HS-5 (cell line): ENCODE measurements at places on chromosomes 13 and 19.

DNA sequence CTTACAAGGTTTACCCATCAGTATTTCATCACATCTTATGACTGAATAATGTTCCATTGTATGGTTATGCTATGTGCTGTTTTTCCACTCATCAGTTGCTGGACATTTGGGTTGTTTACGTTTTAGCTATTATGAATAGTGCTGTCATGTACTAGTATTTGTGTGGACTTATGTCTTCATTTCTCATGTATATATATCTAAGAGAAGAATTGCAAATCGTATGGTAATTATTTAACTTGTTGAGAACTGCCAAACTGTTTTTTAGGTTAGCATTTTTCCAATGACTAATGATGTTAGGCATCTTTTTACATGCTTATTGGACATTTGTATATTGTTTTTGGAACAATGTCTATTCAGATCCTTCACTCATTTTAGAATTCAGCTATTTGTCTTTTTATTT lies 368.3 kb downstream of the LMO7 start:
- DNase-seq: no peak

GRCh38 chr13:66009241-66009640 lies 1220.9 kb downstream of the PCDH9 start:
- DNase-seq: no peak

GRCh38 chr13:113794086-113794485 lies 35.1 kb downstream of the TMEM255B start:
- DNase-seq: no peak

DNA sequence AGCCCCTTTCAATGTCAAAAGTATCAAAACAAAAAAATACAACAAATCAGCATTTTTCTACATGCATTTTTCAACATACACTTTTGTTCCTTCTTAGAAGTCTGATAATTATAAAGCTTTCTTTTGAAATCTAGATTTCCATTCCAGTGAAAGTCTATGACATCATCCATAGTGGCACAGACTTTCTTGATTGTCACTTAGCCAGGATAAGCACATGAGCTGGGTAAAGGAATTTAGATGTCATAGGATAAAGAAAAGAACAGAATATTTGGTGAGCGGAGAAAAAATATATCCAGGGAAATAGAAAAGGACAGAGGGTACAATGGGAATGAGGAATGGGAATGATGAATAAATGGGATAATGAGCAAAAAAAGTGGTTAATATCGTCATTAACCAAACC lies 15.1 kb upstream of the TRPC4 start:
- DNase-seq: no peak

- no peak for DNase-seq
These were observed 20.5 kb downstream of the VASP start for GRCh38 chr19:45527731-45528130.

DNA sequence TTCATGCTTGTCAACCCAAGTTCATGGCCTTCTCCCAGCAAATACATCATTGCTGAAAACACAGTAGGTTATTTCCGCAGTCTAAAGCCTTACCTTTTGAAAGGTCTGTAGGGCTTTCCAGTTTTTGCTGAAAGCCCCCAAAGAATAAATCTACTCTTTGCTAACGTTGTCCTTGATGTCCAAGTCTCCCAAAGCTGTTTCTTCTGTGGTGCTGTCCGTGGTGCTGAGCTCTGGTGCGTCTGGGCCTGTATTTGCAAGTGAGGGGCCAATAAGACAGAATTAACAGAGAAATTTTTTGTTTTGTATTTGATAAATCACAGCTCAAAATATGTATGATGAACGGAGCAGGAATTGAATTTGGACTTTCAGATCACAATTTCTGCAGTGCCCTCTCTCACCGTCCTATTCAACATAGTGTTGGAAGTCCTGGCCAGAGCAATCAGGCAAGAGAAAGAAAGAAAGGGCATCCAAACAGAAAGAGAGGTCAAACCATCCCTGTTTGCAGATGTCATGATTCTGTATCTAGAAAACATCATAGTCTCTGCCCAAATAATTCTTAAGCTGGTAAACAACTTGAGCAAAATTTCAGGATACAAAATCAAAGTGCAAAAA lies 9.8 kb upstream of the LGALS16 start:
- DNase-seq: no peak

- no peak for DNase-seq
These were observed 917 bp downstream of the FBXW9 start for GRCh38 chr19:12695514-12695913.

- peak; percentile 65 for DNase-seq
These were observed 34.2 kb downstream of the RXFP2 start for GRCh38 chr13:31773538-31773937.

GRCh38 chr13:38340624-38341023 lies 9.0 kb upstream of the UFM1 start:
- DNase-seq: no peak

DNA sequence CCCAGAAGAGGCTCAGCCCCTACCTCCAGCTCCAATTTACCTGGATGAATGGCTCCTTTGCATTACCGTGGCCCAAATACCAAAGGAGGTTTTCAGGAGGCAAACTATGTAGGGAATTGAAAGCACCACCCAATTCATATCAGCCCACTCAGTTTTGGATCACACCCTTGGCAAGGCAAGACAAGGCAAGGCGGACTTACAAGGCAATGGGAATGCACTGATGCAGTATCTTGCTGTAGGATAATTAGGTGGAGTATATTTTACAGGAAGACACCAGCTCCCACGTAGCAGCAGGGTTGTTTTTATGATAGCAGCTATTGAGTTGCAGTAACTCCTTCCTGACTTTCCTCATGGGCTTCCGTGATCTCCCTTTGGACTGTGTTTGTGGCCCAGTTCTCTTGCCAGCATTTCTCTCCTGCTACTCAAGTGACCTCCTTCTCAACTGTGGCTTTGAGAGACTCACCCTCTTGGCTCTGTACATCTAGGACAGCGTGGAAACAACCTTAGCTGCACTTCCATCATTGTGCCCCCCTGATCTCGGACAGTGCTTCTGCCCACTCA lies 935.9 kb downstream of the EFNB2 start:
- DNase-seq: no peak

DNA sequence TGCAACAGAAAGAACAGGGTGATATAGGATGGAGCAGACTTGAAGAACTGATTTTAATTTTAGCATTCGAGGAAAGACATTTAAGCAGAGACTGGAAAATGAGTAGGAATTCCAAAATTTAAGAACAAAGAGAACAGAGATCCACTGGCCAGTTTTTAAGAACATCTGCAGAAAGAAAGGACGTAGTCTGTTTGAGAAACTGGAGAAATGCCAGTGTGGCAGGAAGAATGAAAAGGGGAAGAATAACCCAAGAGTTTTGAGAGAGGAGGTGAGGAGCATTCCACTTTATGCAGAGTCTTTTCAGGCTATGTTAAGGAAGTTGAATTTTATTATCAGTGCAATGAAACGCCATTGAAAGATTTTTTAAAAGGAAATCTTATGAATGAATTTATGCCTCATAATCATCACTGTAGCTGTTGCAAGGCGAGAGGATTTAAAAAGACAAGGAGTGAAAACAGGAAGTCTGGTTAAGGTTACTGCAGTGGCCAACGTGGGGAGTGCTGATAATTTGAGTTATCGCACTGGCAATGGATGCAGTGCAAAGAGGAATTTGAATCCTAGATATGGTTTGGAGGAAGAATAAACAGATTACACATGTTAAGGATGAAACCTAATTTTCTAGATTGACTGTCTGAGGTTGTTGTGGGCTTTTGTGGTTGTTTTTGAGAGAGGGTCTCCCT lies 253.8 kb downstream of the DACH1 start:
- DNase-seq: no peak

- DNase-seq: no peak
These were observed 1519.0 kb upstream of the MIR17HG start for GRCh38 chr13:89828506-89828905.

DNA sequence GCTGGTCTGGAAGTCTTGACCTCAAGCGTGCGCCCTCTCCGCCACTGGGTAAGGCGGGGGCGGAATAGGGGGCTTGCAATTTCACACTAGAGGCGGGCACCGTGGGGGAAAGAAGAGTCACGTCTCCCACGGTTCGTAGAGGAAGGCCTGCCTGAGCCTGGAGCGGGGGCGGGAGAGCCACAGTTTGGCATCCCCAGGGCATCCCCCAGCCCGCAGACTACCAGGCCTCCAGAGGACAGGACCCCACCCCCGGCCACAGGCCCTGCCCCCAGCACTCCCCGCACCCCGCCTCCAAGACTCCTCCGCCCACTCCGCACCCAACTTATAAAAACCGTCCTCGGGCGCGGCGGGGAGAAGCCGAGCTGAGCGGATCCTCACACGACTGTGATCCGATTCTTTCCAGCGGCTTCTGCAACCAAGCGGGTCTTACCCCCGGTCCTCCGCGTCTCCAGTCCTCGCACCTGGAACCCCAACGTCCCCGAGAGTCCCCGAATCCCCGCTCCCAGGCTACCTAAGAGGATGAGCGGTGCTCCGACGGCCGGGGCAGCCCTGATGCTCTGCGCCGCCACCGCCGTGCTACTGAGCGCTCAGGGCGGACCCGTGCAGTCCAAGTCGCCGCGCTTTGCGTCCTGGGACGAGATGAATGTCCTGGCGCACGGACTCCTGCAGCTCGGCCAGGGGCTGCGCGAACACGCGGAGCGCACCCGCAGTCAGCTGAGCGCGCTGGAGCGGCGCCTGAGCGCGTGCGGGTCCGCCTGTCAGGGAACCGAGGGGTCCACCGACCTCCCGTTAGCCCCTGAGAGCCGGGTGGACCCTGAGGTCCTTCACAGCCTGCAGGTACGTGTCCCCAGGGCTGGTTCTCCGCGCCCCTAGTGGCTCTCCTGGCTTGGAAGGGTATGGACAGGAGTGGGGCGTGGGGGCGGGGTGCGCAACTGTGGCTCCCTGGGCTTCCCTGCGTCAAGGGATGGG lies at the start of gene ANGPTL4:
ANGPTL4 (plus strand) TSS at position 353 of the 969 bp plus-strand sequence; CDS start at position 520, 167 bp downstream.
- peak; percentile 18 for DNase-seq

- DNase-seq: no peak
These were observed 127.2 kb upstream of the MAB21L1 start for GRCh38 chr13:35603593-35604285.

DNA sequence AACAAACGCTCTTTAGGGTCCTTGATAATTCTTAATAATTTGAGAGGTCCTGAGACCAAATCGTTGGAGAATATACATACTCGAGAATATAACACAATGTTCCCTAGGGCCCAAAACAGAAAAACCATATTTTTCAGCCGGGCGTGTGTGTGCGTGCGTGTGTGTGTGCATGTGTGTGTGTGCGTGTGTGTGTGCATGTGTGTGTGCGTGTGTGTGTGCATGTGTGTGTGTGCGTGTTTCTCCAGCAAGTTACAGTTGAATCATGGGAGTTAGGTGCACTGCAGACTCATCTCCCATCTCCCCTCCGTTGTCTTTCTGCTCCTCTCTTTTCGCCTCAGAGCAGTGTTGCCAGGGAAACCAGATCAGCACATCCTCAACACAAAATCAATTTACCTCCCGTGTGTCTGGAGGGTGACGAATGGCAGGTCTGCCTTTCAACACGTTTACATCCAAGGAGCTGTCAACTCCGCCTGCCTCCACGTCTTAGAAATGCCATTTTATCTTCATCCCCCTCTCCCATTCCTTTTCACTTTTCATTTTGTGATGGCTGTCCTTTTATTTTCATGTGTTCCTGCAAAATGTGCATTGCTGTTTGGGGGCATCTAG lies 8.3 kb upstream of the PNMA8B start:
- DNase-seq: no peak

DNA sequence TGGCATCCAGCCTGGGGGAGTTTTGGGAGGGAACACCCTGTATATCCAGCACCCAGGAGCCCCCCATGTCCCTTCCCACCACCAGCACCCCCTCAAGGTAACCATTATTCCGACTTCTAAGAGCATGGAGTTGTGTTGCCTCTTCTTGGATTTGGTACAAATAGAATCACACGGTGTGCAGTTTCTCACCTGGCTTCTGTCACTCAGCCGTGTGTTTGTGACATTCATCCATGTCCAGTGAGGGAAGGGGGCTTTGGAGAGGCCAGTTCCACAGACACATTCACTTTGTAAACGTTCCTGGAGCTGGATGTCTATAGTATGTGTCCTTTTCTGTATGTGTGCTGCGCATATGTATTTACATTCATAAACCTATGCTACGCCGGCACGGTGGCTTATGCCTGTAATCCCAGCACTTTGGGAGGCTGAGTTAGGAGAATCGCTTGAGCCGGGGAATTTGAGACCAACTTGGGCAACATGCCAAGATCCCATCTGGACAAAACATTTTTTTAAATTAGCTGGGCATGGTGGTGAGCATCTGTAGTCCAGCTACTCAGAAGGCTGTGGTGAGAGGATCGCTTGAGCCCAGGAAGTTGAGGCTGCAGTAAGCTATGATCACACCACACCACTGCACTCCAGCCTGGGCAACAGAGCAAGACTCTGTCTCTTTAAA lies 36.6 kb downstream of the MYH14 start:
- DNase-seq: no peak

GRCh38 chr19:3975637-3976087 lies 4.8 kb upstream of the DAPK3 start:
- no peak for DNase-seq

- no peak for DNase-seq
These were observed 21.0 kb upstream of the ATP12A start for GRCh38 chr13:24659239-24659638.

GRCh38 chr19:56290104-56290503 lies 17.6 kb downstream of the EDDM13 start:
- DNase-seq: no peak

DNA sequence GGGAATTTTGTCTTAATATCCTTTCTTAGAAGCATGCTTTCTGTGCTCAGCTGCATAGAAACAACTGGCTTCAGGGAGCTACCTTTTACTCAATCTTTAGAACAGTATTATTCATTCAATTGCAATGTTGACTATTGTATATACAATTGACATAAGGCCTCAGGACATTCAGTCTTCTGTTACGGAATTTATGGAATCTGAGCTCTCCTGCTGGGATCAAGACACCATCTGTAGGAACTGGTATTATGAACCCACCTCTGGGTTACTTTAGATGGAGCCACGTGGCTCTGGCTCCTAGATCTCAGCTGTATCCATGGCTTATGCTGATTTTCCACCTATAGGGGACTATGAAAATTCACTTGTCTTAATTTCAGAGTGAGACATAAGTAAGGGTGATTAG lies 716.2 kb upstream of the GPC6 start:
- DNase-seq: peak; percentile 32

DNA sequence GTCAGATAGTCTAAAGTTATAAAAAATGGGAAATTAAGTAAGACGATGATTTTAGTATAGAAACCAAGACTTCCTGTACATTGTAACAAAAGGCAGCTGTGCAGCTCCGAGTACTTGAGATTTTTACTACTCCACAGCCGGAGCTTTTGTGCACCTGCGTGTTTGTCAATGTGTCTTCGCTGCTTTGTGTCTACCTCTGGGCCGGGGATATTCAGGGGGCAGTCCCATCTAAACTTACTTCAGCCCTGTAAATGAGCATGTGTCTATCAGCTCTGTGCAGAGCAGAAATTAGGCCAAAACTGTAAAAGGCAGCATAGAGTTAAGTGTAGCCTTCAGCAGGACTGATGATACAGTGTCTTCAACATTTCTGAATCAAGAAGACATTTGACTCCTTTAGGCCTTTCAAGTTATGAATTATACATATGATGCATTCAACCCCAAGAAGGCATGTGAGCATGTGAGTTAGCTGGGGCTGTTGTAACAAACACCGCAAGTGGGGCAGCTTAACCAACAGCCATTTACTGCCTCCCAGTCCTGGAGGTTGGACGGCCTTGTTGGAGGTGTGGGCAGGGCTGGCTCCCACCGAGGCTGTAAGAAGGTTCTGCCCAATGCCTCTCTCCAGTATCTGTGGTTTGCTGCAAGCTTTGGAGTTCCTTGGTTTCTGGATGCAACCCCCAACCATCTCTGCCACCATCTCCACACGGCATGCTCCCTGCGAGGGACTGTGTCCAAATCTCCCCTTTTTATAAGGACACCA lies 191.0 kb upstream of the IRS2 start:
- DNase-seq: no peak
